ENCODE measurements at places on chromosomes 1 and 21.

DNA sequence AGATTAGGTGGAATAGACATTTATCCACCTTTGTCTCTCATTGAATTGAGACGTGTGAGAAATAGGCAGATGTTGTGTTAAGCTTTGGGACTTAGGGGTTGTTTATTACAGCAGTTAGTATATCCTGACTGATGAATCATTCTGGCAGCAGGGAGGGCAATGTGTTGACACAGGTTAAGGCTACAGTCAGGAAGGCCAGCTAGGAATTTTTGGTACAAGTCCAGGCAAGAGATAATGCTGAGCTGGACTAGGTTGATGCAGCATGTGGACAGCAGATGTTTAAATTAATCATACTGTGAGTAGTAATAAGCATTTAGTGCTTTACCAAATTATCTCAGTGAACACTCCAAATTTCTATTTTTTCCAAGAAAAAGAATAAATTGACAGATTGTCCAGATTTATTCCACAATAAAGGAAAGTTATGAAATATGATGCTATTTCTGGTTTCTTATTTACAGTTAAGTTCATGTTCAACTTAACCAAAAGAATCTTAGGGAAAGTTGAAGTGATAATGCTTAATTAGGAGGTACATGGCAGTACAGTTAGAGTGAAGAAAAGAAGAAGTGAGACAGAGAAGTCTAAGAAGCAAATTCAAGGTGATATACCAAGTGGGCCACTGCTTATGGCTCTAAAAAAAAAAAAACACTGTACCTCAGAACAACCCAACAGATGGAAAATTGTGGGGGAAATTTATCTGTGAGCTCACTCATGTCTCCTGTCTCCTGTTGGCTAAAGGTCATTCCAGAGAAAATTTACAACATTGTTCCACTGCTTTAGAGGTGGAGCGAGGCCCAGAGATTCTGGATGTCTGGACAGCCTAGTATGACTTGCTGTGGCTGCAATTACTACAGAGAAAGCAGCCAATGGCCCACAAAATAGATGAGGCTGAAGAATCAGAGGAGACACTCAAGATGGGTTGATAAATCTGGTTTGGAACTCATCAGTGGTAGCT lies 102.7 kb upstream of the C21orf91 start:
- DNase-seq, result no peak

DNA sequence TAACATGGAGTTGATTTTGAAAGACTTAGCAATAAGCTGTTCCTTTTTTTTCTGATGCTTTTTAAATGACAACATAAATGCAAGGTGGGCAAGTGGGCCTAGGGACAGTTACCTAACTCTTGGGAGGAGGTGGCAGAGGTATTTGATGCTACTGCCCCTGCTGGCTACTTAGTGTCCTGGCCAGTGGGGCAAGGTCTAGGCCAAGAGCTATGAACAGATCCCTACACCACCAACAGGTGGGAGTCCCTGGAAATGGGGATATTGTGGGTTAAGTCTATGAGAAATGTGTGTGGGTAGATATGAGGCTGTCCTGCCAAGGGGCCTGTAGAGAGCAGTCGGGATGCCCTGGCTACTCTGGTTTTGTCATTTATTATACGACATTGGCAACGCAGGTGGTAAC lies 31.3 kb upstream of the B3GALT5 start:
- DNase-seq, result no peak

DNA sequence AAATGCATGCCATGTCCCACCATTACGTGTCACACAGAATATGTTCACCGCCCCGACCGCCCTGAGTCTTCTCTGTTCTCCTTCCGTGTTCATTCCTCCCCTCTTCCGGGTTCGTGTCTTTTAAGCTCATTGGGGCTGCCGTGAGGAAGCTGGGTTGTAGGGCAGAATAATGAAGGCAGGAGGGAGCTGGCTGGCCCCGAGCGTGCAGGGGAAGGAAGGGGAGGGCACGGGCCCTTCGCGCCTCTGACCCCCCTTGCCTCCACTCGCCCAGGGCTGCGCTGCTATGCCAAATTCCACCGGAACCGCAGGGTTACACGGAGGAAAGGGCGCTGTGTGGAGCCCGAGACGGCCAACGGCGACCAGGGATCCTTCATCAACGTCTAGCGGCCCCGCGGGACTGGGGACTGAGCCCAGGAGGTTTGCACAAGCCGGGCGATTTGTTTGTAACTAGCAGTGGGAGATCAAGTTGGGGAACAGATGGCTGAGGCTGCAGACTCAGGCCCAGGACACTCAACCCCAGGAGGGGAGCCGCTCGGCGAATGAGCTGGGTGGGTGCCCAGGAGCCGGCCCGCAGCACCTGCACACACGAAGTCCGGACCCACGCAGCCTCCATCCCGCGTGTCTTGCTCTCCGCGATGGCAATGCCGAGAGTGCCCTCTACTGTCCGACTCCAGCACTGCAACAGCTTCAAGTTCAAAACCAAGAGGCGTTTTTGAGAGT lies 16.5 kb upstream of the AGTRAP start:
- peak; percentile 63 for DNase-seq

DNA sequence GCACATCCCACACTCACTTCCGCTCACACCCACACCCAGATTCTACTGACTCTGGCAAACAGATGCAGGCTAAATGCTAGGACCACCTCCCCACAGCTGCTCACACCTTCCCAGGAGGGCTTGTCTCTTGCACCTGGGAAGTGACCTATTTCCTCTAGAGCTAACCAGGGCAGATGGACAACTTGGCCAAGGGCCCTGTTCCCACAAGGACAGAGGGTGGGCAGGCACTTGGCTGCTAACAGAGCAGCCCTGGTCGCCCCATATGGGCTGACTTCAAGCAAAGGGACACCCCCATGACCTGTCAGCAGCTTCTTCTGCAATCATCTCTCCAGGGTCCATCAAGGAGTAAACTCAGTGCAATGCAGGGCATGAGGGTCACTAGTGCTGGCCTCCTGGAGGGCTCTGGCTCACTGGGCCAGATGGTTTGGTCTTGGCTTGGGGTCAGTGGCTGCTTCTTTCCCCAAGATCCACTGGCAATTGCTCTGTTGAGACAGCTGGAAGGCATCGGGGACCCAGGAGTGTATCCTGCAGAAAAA lies 641.5 kb downstream of the PLPP3 start:
- DNase-seq, result no peak

DNA sequence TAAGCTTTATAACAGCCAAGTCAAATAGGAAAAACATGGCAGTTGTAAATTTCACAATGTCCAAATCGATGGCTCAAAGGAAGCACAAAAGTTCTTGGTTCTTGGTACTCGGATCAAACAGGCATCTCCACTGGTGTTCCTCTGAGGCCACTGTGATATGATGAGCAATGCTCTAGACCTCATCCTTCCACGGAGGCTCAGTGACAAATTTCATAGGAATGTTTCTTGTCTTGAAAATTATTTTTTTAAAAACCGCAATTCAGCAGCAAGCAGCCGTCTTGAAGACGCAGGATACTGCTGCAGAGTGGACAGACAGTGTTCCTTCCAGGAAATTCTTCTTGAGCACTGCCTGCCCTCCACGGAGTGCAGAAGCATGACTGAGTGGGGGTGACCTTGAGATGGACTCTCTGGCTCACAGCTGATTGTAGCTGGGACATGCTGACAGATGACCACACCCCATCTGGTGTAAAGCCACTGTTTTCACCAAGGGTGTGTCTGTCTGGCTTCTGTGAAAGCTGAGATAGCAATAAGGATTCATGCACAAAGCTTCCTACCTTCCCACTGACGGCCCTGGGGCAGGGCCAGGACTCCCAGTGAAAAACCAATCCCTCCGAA lies 61.9 kb downstream of the TIAM1 start:
- no peak for DNase-seq

- no peak for DNase-seq
Measured at GRCh38 chr21:45996311-45997204, 15.0 kb downstream of the COL6A1 start.

DNA sequence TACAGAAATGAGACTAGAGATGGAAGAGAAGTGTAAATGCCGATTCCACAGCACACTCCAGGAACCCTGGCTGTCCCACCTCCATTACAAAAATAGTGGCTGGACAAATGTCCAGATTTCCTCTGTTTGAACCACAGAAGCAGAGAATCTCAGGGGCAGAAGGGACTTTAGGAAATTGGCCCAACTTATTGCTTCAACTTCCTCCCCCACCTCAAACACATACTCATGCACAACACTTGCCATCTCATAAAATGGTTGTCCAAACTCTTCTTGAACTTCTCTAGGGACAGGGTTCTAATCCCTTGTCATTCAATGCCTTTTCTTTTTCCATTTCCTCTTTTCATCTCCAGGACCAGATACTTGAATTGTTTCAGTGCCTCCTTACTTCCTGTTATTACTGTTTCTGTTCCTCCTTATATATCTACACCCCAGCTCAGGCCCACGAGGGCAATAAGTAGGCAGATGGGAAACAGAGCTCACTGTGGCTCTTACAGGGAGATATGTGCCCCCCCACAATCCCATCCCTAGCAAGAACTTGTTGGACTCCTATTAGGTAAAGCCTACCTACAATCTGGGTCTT lies 8.5 kb upstream of the B4GALT3 start:
- DNase-seq, result no peak

GRCh38 chr1:109640285-109640865 lies 15.5 kb upstream of the GSTM4 start:
- DNase-seq, result peak; percentile 66

DNA sequence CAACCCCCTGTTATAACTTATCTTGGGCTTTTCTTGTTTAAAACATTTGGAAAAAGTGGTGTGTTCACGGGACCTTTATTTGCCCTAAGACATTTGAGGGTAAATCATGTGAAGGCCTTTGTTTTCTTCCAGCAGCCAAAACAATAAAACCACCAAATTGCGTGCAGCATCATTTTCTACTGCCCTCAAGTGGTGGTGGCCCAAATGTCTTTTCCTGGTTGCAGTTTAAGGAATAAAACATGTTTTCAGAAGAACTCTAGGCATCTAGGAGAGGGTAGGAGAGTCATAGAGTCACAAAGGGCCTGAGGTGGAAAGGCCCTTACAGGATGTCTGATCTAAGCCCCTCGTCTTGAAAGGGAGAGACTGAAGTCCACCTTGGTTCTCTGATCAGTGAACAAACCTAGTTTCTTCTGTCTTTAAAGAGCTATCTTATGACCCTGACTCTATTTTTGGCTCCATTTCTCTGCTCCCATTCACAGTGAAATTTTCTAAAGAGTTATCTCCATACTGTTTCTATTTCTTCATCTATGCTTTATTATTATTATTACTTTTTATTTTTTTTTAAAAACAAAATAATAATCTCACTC lies 16.0 kb upstream of the EPS15 start:
- peak; percentile 39 for DNase-seq

- no peak for DNase-seq
Measured at GRCh38 chr21:39022863-39023693, 160.2 kb downstream of the PSMG1 start.

DNA sequence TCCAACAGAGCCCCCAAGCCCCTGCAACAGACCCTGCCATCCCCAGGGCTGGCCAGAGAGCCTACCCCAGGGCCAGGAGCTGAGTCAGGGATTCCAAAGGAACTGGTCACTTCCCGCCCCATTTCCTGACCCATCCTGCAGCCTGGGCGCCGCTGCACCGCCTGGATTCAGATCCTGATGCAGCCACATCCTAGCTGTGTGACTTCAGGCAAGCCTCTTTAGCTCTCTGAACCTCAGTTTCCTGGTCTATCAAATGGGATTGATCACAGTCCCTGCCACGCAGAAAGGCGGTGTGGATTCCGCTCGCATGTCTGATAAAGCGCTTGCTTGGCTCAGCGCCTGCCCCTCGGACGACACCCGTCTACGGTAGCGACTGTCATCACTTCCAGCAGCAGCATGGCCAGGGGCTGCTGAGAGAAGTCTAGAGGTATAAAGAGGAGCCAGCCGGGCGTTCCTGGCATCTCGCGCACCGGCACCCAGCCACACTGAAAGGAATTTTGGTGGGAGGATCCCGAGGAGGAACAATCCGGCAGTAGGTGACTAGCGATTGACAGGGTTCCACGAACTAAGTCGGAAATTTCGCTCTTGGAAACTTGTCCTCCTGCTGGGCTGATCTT lies 10.1 kb downstream of the EPHA2 start:
- no peak for DNase-seq

- DNase-seq, result no peak
Measured at GRCh38 chr1:13546791-13547190, 33.0 kb upstream of the LRRC38 start.

DNA sequence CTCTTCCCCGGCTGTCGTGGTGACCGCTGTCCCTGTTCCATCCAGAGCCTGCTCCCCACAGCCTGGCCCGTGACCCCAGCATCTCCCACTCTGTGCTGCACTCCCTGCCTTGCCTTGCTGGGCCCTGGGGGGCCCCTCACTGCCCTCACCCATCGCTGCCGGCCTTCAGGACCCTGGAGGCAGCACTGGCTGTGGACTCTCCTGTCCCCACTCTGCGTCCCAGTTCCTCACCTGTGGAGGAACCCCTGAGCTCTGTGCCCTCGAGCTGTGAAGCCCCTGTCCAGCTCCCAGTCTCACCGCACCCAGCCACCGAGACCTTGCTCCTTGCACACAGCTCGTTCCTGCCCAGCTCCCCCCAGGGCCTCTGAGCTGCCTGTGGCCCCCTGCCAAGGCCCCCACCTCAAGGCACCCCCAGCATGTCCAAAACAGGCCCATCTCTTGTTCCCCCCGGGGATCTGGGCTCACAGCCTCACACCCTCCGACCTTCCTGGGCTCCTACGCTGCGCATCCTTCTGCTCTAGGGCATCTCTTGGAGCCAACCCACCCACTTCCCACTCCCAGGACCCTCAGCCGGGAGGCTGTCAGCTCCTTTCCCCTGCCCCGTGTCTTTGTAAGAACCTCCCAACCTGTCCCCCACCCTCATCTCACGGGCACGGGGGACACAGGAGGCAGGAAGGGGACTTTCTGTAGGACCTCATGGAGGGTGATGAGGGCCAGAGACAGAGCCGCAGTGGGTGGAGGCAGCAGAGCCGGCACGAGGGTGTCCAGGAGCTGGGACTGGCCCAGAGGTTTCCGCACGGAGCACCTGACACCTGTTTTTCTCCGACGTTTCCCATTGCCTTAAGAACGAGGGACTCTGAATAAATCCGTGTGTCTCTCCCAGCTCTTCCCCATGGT lies 109.3 kb downstream of the WDR4 start:
- no peak for DNase-seq

- no peak for DNase-seq
Measured at GRCh38 chr1:113875714-113876113, 4.2 kb upstream of the PTPN22 start.

GRCh38 chr1:108961752-108962486 lies 1.4 kb downstream of the CLCC1 start:
- no peak for DNase-seq

DNA sequence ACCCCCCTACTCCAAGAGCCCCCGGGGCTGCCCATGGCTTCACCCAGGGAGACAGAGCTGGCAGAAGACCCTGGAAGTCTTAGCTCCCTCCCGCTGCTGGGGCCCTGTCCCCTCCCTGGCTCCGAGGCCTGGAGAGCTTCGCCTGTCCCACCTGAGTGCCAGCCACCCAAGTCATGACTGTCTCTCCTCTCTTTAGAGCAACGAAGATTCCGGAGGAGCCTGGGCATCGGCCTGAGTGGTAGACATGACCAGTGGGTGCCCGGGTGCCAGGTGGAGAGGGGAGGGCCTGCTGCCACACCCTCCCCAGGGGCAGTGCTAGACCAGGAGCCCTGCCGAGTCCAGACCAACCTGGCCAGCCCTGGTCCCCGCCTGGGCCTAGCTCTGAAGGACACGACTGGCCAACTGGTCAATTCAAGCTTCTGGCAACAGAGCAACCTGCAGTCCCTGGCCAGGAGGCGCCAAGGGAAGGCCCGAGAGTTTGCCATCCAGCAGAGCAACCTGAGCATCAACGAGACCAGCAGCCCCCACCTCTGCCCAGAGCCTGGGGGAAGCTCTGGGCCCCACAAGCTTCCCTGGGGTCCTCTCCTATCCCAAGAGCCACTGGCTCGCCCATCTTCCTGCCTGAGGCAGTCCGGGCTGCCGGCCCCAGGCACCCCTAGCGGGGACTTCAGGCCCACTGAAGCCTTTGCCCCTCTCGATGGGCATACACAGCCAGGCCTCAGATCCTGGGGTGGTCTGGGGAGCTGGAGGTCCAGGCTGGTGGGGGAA lies 3.9 kb downstream of the C1orf167 start:
- DNase-seq, result no peak

Measured in Jurkat, Clone E6-1 (cell line).